ENCODE measurements at places on chromosomes 11 and 22.

- no peak for DNase-seq
These were observed 47.7 kb downstream of the TRIOBP start for GRCh38 chr22:37744589-37744988.

- DNase-seq: no peak
These were observed 288.1 kb downstream of the ETS1 start for GRCh38 chr11:128299132-128299726.

DNA sequence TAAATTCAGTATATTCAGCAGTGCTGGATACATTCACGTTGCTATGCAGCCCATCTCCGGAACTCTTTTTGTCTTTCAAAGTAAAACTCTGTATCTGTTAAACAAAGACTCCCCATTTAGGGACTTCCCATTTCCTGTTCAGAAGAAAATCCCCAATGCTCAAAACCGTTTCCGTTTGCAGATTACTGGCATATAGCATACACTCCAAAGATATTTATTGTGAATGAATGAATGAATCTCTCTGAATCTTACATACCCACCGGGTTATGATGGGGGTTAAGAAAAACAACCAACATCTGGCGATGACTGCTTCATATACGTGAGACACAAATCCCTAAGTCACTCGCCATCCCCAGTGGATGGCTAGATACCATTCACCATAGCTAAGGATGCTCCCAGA, 1.6 kb downstream of the THY1 start:
- no peak for DNase-seq

- no peak for DNase-seq
These were observed 7.5 kb upstream of the NRGN start for GRCh38 chr11:124732230-124732629.

DNA sequence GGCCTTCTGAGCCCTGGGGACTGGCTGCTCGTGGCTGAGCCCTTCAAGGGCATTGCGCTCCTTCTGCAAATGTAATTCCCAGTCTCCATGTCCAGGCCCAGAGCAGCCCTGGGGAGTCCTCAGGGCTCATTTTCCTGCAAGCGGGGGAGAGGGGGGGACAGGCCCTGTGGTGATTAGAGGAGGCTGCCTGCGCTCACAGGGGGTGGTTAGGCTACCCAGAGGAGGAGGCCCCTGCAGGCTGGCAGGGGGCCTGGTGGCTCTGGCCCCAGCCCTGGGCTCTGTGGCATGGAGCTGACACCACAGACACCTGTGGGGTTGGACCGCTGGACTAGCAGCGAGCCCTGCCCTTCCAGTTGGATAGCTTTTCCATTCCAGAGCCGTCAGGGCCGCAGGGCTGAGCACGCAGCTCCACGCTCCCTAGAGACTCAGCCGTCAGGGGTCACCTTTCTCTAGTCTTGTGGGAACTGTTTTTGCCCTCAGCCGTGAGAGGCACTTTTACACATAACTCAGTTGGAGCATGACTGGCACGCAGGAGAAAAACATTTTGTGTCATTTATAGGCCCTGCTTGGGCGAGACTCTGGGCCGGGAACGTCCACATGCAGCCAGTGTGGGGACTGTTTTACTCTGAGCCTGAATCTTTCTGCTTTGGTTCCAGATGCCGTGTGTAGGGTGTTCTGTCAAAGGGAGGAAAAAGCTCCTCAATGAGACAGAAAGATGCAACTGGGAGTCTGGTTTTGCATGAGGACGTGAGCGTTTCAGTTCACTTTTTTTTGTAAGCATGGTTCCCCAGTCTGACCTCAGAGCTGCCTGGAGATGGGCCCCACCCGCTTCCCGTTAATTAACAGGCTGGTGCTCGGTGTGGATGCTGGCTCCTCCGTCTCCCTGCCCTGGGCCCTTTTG, 58.1 kb downstream of the LRP5 start:
- DNase-seq: no peak

- no peak for DNase-seq
These were observed 9.0 kb upstream of the MARK2 start for GRCh38 chr11:63829823-63830489.

GRCh38 chr11:45484326-45484883, 181.0 kb downstream of the CHST1 start:
- no peak for DNase-seq

- DNase-seq: no peak
These were observed 122.2 kb downstream of the ABTB2 start for GRCh38 chr11:34235591-34236071.

- no peak for DNase-seq
These were observed 6.4 kb downstream of the PRAME start for GRCh38 chr22:22552630-22553029.

DNA sequence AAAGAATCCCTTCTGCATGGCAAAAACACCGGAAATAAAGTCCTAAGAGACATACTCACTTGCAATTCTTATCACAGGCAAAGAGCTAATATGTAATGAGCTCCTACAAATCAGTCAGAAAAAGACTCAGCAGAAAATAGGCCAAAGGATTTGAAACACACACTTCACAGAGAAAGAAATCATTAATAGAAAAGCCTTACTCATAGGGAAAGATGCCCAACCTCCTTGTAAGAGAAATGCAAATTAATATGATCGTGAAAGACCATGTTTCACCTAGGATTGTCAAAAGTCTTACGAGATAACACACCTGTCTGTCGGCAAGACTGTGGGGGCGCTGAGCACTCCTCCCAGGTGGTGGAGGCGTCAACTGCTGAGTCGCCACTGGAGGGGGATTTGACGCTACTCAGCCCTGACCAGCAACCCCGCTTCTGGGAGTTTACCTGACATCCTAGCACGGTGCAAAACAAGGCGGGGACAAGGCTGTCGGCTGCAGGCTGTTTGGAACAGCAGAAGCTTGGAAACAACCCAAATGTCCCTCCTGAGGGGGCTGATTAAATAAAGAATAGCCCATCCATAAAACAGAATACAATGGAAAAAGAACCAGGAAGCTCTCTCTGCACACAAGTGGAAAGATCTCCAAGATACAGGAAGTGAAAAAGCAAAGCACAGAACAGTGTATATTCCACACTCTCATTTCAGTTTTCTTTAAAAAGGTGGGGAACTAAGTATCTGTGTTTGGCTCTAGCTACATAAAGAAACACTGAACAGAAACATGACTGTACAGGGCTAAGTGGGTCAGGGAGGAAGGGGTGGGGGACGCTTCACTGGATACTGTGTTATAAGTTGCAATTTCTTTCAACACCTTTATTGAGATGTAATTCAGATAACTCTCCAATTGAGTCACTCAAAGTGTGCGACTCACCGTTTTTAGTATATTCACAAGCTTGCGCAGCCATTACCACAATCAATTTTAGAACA, 11.5 kb downstream of the CSNK1E start:
- DNase-seq: no peak

DNA sequence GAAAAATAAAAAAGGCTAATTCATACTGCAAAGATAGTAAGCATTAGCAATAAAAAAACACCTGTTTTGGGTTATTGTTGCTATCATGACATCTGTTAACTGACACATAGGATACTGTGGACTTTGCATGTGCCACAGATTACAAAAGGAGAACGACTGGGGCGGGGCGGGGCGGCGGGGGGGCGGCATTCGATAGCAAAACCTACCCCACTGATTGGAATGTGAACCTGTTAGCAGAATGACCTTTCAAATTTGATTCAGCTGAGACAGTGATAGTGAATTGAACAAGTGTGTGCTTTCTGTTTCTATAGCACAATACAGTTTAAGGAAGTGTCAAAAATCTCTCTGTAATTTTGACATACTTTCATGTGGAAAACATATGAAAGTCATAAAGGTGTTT, 14.9 kb downstream of the MMP20 start:
- DNase-seq: no peak

DNA sequence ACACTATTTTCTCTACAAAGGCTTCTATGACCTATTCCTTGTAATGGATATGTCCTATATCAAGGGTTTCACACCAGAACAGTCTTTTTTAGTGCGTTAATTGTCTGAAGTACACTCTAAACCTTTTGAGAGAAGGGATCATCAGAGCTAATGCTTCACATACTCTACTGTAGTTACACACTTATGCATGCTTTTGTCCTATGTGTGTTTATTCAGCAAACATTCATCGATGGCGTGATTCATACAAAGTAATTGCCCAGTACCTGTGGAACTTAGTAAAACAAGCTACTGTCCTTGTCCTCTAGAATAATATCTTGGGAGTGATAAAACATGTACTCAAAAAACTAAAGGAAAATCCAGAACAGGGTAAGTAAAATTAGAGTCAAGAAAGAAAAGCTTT, 139.2 kb downstream of the GUCY1A2 start:
- no peak for DNase-seq

GRCh38 chr11:776561-777287, 563 bp downstream of the GATD1 start:
- no peak for DNase-seq

DNA sequence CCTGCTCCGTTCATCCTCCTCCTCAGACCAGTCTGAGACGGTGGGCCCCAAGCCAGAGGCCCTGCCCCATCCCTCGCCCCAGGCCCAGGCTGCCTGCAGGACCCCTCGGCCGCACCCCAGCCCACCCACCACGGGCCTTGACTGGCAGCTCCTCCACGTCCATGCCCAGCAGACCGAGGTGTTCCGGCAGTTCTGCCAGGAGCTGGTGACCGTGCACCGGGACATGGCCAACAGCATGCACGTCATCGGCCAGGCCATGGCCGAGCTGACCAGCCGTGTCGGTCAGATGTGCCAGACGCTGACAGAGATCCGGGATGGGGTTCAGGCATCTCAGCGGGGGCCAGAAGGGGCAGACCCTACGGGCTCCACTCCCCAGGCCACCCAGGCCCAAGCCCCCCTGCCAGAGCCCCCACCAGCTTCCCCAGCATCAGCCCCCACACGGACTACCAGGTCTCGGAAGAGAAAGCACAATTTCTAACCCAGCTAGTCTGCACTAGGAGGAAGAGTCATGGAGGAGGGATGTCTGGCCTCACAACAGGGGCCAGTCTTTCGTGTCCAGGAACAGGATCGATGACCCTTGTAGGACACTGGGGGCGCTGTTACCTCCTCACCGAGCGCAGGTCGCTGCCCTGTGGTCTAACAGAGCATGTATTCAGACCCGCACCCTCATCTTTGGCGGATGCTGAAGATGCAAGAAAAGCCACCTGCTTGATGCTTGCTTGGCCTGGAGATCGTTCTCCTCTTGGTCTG, 66.3 kb downstream of the PRDM11 start:
- DNase-seq: no peak

DNA sequence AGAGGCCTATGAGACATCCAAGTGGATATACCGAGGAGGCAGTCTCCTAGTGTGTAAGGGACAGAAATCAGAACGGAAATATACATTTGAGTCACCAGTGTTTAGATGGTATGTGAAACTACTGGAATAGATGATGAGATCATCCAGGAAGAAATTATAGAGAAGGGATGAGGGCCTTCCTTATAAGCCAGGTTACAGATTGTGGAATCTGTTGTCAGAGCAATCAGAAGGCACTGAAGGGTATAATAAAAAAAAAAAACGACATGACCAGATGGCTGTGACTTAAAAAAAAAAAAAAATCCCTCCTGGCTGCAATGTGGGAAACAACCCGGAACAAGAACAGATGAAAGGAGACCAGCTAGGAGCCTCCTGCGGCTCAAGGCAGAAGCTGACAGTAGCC, 2.7 kb downstream of the MAJIN start:
- no peak for DNase-seq

DNA sequence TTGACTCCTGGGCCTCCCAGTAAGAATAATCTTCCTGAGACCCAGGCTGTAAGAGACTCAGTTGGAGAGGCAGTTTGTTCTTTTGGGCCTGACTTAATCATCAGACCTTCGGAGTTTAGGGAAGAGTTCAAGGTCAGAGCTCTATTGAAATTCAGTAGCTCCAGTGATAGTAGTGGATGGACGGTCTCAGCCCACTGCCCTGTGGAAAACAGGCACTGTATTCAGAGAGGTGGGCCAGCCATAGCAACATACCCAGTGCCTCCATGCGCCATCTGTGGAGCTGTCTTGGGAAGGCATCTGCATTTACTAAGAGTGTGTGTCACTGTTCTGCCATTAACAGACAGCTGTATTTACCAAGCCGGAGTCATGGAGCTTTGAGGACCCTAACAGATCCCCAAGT, 2.9 kb downstream of the SMARCB1 start:
- no peak for DNase-seq

DNA sequence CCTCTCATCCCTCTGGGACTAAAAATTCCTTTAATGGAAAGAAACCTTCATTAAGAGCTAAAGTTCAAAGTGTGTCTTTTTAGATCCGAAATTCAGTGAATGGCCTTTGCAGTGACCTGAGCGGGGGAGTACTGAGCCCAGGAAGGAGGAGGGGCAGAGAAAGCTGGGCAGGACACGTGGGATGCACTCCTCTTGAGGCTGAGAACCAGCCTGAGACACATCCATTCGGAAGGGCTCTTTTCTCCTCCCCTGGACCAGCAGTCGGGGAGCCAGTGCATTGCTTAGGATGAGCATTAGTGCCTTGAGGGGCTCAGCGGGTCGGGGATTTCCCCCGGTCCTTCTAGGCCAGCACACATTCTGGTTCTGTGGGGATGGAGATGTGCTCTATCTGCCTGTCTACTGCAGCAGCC, 258.9 kb upstream of the B3GAT1 start:
- no peak for DNase-seq

- DNase-seq: no peak
These were observed 49.9 kb upstream of the LMO1 start for GRCh38 chr11:8313504-8314090.
